Stimulated activated CD8-positive, alpha-beta memory T cell treated with anti-CD3 and anti-CD28 coated beads, Interleukin-15, amount 100 ng/mL, for 24 hours (primary cell): ENCODE measurements at places on chromosomes 3 and 15.

DNA sequence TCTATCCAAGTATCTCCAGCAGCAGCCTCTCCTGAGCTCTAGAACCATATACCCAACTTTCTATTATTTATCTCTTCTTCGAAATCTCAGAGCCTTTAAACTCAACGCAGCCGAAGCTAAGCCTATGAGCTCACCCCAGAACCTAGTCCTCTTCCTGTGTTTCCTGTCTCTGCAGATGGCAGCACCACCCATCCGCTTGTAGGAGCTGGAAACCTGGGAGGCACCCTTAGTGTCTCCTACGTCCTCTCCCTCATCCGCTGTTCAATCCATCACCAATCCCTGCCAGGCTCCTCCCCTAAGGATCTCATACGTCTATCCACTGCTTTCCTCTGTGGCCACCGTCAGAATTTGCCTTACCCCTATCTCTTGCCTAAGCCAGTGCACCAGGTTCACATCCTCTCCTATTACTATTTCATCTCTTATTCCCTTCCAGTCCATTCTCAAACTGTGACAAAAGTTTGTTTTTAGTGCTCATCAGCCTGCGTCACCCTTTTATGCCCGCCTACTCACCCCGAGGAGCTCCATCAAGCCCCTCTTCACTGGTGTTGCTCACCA is 9.6 kb downstream of the VGLL4 start:
- no peak for DNase-seq

GRCh38 chr3:194034346-194035336 is 101.3 kb upstream of the HES1 start:
- no peak for DNase-seq

DNA sequence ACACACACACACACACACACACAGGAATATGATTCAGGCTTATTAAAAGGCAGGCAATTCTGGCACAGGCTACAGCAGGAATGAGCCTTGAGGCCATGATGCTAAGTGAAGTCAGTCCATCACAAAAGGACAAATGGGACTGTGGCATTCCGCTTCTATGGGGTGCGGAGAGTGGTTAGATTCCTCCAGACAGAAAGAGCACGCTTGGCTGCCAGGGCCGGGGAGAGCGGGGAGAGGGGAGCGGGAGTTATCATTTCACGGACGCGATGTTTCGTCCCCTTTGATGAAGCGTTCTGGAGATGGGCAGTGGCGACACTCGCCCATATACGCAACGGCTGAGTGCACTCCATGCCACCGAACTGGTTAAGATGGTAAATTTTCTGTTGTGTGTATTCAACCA is 58.5 kb upstream of the FAM174B start:
- DNase-seq: no peak

DNA sequence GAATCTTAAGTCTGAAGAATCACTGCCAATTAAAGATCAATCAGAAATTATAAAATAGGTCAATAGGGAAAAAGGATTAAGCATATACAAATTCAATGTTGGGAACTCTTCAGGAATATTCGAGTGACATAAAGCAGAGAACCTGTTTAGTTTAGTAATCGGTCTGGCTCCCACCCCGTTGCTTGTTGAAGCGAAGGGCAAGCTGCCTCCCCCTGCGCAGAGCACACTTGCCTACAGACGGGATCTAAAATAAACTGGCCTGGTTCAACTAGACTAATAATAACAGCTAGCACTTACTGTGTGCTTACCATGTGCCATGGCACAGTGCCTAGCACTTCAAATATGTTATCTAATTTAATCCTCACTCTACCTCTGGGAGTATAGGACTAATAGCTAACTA is 8.6 kb downstream of the SEMA6D start:
- DNase-seq: no peak
